ENCODE measurements at places on chromosomes 2 and 18.

- no peaks in the 10 kb centered on the region for H3K27me3 ChIP-seq
- no peaks in the 10 kb centered on the region for H3K4me1 ChIP-seq
- no peak overlapping the region for H3K27ac ChIP-seq
- no peaks in the 10 kb centered on the region for H3K36me3 ChIP-seq
Observed at GRCh38 chr2:157475722-157476390, 32.0 kb upstream of the CYTIP start.

DNA sequence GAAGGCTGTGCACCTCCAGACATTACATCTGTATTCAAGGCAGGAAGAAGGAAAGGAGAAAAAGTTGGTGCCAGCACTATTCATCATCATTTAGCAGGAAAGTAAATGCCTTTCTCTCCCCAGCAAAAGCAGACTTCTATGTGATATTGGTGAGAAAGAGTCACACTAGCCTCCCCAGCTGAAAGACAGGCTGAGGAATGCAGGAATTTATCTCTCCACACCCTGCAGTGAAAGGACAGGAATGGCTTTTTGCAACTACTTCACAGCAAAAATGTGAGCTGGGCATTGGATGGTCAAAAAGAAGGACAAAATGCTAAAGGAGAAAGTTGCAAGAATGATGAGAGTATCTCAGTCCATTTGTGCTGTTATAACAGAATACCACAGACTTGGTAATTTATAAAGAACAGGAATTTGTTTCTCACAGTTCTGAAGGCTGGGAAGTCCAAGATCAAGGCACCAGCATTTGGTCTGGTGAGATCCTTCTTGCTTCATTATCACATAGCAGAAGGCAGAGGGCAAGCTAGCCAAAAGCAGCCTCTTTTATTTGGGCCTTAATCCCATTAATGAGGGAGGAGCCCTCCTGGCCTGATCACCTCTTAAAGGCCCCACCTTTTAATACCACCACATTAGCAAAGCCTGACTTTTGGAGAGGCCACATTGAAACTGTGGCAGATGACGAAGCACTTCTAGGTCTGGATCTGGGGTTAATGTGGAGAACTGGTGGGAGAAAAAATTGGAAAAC, 388.1 kb upstream of the SLC14A2 start:
- H3K4me3 ChIP-seq, result no peak overlapping the region
- DNase-seq, result no peak
- no peaks in the 10 kb centered on the region for H3K36me3 ChIP-seq
- no peaks in the 10 kb centered on the region for H3K4me1 ChIP-seq

DNA sequence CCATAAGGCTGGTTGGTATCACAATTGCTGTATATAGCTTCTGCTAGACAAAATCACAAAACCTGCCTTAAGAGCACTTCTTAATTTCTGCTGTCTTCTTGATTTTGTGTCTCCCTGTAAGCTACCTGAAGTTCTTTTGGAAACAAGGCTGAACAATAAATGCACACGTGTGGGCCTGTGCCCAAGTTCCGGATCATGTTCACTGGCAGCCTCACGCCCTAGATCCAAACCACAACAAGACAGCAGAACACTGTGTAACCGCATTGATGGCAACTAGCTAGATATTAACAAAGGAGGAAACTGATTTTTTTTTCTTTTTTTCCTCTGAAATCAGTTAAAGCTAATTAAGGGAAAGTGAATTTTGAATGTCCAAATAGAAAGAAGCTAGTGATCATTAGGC, 81.5 kb upstream of the LYPD6B start:
- no peak for DNase-seq
- no peaks in the 10 kb centered on the region for H3K36me3 ChIP-seq
- no peak overlapping the region for H3K27ac ChIP-seq
- H3K27me3 ChIP-seq, result no peaks in the 10 kb centered on the region

DNA sequence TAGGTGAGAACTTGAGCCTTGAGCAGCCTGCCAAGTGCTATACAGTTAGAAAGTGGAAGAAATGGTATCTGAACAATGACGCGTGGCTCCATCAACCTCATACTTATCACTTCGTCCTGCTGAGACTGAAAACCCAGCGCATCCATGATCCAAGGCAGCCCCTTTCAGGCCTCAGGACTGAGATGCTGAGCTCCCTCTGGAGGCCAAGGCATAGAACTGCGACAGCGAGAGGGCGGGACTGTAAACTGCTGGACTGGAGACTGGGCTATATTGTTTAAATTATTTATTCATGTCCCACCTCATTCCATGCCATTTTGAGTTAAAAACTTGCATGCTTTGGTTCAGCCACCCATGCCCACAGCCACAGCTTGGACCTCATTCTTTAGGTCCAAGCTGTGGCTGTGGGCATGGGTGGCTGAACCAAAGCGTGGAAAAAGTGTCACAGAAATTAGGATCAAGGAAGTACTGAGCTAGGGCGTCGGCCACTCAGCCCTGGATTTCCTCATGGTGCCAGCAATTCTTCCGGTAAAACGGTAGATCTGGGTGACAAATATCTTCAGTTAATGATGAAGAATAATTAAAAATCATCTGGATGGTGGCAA, 195.5 kb downstream of the L3MBTL4 start:
- no peak overlapping the region for H3K4me3 ChIP-seq
- no peaks in the 10 kb centered on the region for H3K36me3 ChIP-seq
- no peaks in the 10 kb centered on the region for H3K4me1 ChIP-seq
- no peaks in the 10 kb centered on the region for H3K27me3 ChIP-seq
- no peak overlapping the region for H3K27ac ChIP-seq

GRCh38 chr2:55887901-55888624, 35.5 kb downstream of the EFEMP1 start:
- DNase-seq, result no peak
- no peak overlapping the region for H3K27ac ChIP-seq
- no peaks in the 10 kb centered on the region for H3K36me3 ChIP-seq
- H3K27me3 ChIP-seq, result no peaks in the 10 kb centered on the region
- no peak overlapping the region for H3K4me3 ChIP-seq

GRCh38 chr2:8620611-8621382, 61.1 kb upstream of the ID2 start:
- H3K4me3 ChIP-seq, result no peak overlapping the region
- DNase-seq, result no peak
- no peaks in the 10 kb centered on the region for H3K36me3 ChIP-seq
- H3K4me1 ChIP-seq, result no peaks in the 10 kb centered on the region

DNA sequence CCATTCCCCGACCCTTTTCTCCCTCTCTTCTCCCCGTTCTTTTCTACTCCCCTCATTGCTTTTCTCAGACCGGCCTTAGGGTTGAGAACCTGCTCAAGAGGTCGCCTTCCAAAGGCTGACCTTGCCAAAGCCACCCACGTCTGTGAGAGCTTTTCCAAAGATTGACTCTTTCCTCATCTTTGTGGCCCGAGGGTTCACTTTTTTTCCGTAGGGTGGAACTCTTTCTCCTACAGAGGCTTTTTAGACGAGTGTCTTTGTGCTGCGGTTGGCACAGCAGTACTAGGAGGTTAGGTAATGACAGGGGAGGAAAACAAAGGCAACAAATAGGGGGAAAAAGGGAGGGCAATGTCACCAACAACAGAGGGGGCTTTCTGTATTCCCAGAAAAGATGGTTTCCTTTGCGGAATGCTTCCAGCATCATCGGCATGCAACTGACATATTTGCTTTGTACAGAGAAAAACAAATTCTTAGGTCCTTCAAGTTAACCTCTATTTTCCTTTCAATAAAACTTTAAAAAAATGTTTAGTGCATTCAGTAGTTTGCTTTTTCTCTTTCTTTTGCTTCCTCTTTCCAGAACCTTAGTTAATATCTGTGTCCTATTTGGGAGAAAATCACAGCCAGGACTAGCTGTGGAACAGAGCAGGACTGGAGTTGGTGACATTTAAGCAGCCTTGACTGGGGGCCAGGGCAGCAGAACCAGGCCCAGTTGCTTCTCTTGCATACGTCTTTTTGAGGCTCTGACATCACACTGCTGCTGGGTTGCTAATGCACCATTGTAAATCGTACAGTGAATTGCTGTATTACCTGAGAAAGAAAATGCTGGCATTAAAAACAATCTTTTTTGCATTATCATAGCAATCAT, 188.1 kb upstream of the FANCL start:
- no peaks in the 10 kb centered on the region for H3K36me3 ChIP-seq
- DNase-seq, result no peak
- H3K4me3 ChIP-seq, result peak overlapping the region; percentile 25
- peaks cover 12% of the 10 kb centered on the region for H3K4me1 ChIP-seq

DNA sequence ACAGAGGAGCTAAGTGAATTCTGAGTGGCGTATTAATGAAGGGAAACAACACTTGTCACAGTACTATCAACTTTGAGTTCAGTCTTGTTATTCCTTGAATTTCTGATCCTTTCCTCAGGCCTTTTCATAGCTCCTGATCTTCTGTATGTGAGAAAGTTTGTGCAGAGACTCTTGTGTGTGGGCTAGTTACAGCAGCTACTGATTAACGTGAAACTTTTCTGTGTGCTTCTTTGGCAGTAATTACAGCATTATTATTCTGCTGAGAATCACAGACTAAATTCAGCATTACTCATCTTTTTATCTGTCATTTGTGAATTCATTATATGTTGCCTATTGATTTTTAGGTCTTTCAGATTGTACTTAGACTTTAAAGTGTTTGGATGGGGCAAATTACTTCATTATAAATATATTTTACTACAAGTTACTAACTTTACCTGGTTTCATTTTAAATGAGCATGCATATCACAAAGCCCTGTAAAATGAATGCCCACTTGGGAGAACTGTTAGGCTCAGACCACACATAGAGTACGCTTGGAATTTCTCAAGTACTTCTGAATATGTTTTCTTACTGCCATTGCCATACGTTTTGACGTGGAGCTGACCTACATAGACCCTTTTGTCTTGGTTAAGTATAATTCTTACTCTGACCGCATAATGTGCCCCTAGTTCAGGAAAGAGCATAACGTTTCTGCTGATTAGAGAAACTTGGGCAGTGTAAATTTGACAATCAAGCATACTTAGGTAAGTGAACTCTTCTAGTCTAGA, 36.2 kb downstream of the CREB1 start:
- H3K4me3 ChIP-seq, result no peak overlapping the region
- no peak overlapping the region for H3K27ac ChIP-seq
- no peaks in the 10 kb centered on the region for H3K4me1 ChIP-seq
- DNase-seq, result no peak

- no peak overlapping the region for H3K27ac ChIP-seq
- no peaks in the 10 kb centered on the region for H3K36me3 ChIP-seq
- no peak for DNase-seq
- H3K27me3 ChIP-seq, result no peaks in the 10 kb centered on the region
- no peaks in the 10 kb centered on the region for H3K4me1 ChIP-seq
- H3K4me3 ChIP-seq, result no peak overlapping the region
Observed at GRCh38 chr2:11393711-11394236, 49.3 kb upstream of the ROCK2 start.

GRCh38 chr2:103364177-103364576, 602.3 kb downstream of the TMEM182 start:
- peaks cover 34% of the 10 kb centered on the region for H3K27me3 ChIP-seq
- no peak overlapping the region for H3K27ac ChIP-seq
- no peak for DNase-seq
- H3K36me3 ChIP-seq, result no peaks in the 10 kb centered on the region

DNA sequence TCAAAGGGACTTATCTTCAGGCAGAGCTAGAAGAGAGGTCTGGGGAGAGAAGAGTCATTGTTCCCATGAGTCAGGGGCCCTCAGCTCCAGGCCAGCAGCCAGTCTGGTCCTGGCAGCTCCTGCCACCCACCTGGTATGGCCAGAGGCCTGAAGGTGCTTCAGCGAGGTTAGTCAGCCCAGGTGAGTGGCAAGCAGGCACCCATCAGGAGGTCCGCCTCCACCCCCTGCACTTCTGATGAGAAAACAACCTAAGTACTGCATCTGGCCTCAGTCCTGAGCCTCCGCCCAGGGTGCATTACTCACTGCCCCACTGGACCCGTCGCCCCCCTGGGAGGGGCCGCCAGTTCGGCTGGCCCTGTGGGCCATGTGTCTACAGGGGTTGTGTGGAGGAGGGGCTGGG, 130.2 kb downstream of the INHBB start:
- no peaks in the 10 kb centered on the region for H3K36me3 ChIP-seq
- H3K27me3 ChIP-seq, result no peaks in the 10 kb centered on the region
- peak; percentile 95 for DNase-seq
- peaks cover 32% of the 10 kb centered on the region for H3K4me1 ChIP-seq

- no peak overlapping the region for H3K27ac ChIP-seq
- no peak for DNase-seq
Observed at GRCh38 chr2:122094557-122094956, 339.1 kb downstream of the TSN start.

DNA sequence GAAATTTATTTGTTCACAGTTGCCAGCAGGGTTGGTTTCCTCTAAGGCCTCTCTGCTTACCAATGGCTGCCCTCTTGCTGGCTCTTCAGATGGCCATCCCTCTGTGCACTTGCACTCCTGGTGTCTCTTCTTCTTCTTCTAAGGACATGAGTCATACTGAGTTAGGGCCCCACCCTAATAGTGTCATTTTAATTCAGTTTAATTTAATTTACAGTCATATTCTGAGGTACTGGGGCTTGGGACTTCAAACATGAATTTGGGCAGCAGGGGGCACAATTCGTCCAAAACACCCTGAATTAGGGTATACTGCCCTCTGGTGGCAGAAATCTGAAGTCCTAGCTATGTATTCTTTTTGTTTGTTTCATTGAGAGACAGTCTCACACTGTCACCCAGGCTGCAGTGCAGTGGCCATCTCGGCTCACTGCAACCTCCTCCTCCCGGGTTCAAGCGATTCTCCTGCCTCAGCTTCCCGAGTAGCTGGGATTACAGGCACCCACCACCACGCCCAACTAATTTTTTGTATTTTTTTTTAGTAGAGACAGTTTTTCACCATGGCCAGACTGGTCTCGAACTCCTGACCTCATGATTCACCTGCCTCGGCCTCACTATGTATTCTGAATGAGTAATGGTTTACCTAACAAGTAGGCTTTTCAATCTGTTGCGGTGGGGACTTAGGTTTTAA, 19.8 kb downstream of the SLC4A1AP start:
- peak overlapping the region; percentile 98 for H3K27ac ChIP-seq
- peak; percentile 78 for DNase-seq
- no peak overlapping the region for H3K4me3 ChIP-seq
- peaks cover 44% of the 10 kb centered on the region for H3K4me1 ChIP-seq
- H3K27me3 ChIP-seq, result no peaks in the 10 kb centered on the region
- H3K36me3 ChIP-seq, result peaks cover 36% of the 10 kb centered on the region

DNA sequence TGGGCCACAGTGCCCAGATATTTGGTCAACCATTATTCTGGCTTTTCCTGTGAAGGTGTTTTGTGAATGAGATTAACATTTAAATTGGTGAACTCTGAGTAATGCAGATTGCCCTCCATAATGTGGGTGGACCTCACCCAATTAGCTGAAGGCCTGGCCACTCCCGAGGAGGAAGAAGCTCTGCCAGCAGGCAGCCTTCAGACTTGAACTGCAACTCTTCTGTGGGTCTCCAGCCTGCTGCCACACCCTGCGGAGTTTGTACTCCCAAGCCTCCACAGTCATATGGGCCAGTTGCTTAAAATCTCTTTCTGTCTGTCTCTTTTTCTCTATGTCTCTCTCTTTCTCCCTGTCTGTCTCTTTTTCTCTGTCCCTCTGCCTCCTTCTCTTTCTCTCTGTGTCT, 262.7 kb downstream of the MYCN start:
- H3K36me3 ChIP-seq, result no peaks in the 10 kb centered on the region
- no peak overlapping the region for H3K4me3 ChIP-seq
- H3K27ac ChIP-seq, result no peak overlapping the region
- peaks cover 28% of the 10 kb centered on the region for H3K27me3 ChIP-seq

- peak overlapping the region; percentile 74 for H3K27ac ChIP-seq
- H3K4me1 ChIP-seq, result peaks cover 31% of the 10 kb centered on the region
- H3K27me3 ChIP-seq, result no peaks in the 10 kb centered on the region
- H3K36me3 ChIP-seq, result peaks cover 10% of the 10 kb centered on the region
- peak overlapping the region; percentile 80 for H3K4me3 ChIP-seq
Observed at GRCh38 chr2:32011485-32011960, 715 bp upstream of the MEMO1 start.
